ENCODE measurements at places on chromosomes 6 and 20.

DNA sequence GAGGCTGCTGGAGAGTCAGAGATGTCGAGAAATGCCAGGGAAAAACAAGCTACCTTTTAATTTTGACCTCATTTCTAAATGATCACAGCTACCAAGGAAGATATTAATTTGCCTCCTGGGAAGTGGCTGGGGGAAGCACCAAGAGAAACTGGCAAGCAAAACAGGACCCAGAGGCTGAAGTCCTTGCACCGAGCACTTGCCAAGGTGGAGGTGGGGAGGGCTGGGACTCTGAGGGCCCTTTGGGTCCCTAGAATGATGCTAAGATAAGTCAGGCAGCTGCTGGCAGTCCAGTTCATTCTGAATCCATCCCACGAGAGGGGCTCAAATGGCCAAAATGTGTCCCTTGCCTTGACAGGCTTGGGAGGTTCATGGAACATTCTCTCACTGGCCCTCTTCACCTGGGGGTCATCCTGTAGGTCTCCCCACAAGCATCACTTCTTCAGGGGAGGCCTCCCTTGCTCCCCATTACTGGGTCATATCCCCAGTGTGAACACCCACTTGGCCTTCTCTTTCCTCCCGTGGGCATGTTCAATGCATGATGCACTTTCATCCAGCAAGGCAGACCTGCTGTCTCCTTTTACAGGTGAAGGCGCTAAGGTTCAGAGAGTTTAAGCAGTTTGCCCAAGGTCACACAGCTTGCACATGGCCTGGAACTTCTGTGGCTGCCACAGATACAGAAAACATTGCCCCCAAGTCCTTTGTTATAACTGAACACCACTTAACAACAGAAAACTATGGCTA is 39.1 kb upstream of the BLCAP start:
- no peak for DNase-seq

GRCh38 chr20:49572857-49573256 is 4.9 kb upstream of the PTGIS start:
- no peak for DNase-seq

GRCh38 chr6:138258991-138259390 is 40.7 kb upstream of the PBOV1 start:
- no peak for DNase-seq

GRCh38 chr20:3421985-3422384 is 14.5 kb upstream of the DNAAF9 start:
- no peak for DNase-seq

DNA sequence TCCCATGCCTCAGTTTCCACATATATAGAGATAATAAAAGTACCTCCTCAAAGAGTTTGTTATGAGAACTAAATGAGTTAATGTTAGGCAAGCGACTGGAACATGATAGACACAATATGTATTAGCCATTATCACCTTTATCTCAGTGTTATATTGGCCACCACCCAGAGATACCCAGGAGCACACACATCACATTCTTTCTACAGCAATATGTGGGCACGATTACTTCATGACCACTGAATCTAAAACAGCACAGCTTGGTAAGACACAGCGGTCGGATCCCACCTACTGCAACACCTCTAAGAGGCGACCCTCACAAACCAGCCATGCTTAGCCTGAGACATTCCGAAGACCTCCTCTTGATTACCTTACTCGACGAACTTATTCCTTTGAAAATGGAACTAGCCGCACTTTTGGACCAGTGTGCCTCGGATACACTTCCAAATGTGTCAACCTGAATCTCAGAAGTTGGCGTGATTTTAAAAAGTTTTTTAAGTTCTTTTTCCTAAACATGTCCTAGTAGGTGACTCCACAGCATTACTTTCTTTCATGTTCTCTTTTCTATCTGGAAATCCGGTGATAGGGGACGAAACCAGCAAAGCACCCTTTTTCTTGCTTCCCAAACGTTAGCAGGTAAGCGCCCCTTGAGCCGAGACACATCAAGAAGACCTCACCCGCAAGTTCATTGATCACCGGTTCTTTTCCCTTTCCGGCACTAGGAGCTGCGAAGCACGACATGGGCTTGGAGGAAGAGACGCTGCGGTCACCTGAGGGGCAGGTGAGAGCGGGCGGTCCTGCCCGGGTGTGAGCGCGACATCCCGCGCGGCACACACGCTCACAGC is 923 bp downstream of the GMDS start:
- no peak for DNase-seq

DNA sequence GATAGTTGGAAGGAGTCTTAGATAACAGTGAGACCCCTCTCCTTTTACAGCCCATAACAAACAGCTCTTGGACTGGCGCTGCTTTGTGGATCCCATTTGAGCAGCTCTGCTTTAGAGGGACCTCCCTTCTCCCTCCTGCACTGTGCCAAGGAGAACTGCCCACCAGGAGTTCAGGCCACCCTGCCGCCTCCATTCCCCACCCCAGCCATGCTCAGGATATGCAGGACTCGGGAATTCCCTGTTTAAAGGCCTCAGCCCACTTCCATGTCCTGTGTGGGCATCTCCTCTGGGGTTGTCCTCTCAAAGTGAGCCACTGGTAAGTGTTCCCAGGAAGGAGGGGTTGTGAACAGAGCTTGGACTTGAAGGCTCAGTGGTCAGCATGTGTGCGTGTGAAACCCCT is 312.6 kb upstream of the RNF24 start:
- no peak for DNase-seq

DNA sequence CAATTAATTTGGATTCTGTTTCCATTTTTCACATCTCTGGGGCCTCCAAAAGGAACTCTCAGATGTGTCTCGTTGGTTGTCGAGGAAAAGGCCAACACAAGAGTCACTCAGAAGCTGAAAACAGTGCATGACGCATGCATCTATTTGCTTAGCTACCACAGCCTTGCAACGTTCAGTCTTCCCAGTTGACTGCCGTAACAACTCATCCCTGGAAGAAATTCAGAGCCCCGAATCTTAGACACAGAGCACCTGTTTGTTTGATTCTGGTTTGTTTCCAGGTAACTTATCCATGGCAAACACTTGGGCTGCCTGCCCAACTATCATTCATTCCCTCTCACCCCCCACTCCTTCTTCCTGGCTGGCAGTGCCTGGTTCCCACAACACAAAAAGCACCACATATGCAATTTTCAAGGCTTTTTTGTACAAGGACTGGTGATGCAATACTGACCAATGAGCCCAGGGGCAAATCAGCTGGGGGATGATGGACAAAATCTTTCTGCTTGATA is 60.5 kb downstream of the ZMYND8 start:
- DNase-seq, result no peak

DNA sequence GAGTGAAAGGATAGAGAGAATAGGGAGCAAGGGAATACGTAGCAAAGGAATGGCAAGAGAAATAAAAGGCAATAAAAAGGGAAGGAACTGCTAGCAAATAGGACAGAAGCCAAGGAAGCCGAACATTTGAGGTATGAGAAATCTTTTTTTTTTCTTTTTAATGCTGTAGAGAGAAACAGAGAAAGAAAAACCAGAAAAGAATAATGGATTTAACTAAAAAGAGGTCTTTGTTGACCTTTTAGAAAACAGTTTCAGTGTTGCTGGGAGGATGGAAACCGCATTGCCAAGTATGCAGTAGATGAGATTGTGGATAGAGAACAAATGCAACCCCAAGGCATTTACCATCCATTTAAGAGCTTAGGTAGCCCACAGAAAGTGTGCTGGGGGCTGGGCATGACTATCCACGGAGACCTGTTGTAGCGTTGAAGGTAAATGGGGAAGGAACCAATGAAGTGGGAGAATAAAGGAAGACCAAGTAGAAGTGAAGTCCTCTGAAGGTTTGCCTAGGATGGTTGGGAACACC is 23.3 kb upstream of the C6orf62 start:
- no peak for DNase-seq

DNA sequence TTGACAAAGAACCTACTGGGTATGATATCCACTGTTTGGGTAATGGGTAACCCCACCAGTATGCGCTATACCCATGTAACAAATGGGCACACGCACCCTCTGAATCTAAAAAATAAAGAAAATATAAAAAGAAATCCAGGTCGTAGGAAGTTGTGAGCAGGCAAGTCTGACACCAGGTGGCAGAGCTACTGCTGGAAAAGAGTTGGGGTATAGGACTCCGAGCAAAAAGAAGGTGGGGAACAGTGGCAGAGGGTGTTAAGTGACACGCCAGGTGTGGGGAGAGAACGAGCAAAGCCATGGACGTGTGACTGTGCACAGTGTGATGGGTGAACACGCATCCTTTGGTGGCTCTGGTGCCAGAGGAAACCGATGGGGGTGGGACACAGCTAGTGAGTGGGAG is 46.7 kb downstream of the NOX3 start:
- no peak for DNase-seq

DNA sequence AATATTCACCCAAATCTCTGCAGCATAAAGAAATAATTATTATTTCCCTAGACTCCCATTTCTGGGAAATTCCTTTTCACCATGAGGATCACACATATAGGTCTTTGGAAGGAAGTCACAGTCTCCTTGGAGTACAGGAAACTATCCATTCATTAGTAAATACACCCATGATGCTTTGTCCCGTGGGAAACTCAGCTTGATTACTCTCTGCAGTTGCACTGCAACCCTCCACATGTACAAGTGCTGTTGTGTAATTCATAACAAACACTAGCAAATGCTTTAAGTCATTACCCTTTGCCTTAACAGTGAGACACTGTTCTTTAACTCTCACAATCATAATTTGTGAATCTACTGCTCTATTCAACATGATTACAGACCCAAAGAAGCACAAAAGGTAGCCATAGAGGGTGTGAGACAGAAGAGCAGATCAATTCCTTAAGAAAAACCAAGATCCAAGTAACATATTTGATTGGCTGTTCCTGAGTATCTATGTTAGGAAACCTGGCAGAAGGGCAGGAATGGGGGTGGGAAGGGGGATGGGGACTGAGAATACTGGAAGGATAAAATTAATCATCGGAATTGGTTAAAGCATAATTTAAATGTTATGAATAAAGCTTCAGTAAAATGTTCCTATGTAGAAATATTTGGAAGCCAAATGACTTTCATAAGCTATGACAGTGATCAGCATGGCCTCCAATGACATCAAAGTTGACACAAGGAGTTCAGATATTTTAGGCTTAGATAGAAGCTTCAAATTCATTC is 268.0 kb downstream of the HACE1 start:
- no peak for DNase-seq

GRCh38 chr6:93621442-93621841 is 202.1 kb upstream of the EPHA7 start:
- no peak for DNase-seq

DNA sequence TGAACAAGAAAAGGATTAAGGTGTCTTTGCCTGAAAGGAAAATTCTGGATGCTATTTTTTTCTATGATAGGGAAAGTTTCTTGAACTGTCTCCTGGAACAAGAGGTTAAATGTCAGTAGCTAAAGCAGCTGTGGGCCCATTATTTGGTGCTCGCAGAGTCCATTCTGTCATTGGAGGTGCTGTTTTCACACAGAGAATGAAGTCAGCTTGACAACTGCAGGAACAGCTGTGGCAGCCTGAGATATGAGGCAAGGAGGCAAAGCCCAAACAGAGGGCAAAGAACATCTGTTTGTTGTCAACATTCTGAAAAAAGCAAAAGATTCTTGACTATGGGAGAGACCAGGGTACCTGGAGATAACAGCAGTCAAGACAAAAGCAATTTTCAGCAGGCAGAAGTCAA is 548.2 kb downstream of the KIF16B start:
- no peak for DNase-seq

- no peak for DNase-seq
These were observed 391.1 kb downstream of the BTBD9 start for GRCh38 chr6:38248500-38249234.

- no peak for DNase-seq
These were observed 72.4 kb upstream of the BACH2 start for GRCh38 chr6:90369024-90369519.

DNA sequence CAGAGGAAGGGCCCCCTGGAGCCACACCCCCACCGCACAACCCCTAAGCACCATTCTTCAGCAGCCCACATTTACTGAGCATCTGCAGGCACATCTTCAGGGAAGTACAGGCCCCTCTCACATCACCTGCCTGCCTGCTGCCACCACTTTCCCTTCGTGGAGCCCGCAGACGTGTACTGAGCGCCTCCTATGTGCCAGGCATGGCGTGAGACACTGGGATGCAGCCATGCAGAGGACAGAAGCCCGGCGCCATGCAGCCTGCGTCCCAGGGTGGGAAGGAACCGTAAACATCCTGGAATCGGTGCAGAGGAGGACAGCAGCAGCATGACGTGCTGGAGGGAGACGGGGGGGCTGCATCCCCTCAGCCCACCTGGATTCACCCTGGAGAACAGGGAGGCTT is 78.1 kb downstream of the GRM4 start:
- no peak for DNase-seq

- DNase-seq, result no peak
These were observed 75.1 kb downstream of the COL12A1 start for GRCh38 chr6:75130784-75131183.

- DNase-seq, result no peak
These were observed 325.7 kb downstream of the SAMD5 start for GRCh38 chr6:147834084-147834776.

GRCh38 chr6:109236115-109237076 is 141.1 kb downstream of the CEP57L1 start:
- DNase-seq, result no peak

DNA sequence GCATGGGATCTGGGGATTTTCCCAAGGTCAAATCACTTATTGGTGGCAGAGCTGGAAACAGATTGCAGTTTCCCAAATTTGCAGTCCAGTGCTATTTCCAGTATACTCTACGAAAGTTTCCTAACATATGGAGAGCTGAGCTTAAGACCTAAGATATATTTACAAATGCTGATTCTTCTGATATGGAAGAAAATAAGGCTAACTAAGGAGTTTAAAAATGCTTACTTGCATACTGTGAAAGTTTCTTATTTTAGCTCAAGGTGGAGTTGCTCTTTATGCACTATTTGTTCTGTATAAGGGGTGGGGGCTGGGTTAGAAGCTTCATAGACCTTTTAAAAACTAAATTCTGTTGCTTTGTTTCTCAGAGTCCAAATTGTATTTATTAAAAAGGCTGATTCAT is 7.5 kb downstream of the CD109 start:
- no peak for DNase-seq

DNA sequence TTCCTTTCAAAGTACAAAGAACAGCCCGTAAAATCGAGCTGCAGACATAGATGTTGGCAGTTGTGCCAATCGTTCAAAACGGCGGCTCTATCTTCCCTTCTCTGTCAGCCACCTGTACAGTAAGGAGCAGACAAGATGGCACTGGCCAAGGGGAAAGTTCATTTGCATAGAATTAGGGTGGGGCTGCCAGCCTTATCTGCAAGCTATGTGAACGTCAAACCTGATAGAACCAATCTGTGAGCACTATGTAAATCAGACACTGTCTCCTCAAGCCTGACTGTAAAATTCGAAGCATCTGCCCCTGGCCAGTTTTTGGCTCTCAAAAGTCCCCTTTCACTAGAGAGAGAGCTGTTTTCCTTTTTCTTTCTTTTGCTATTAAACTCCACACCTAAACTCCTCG is 374.5 kb downstream of the EPM2A start:
- no peak for DNase-seq

Data from stimulated activated CD8-positive, alpha-beta memory T cell treated with anti-CD3 and anti-CD28 coated beads, Interleukin-2, amount 100 ng/mL, for 48 hours (primary cell).